Activated CD4-positive, alpha-beta T cell treated with anti-CD3 and anti-CD28 coated beads, Interleukin-2, amount 50 U/mL, for 4 hours (primary cell): ENCODE measurements at places on chromosomes 2 and 18.

GRCh38 chr2:130736487-130736886 is 7.6 kb downstream of the GPR148 start:
- DNase-seq = no peak

DNA sequence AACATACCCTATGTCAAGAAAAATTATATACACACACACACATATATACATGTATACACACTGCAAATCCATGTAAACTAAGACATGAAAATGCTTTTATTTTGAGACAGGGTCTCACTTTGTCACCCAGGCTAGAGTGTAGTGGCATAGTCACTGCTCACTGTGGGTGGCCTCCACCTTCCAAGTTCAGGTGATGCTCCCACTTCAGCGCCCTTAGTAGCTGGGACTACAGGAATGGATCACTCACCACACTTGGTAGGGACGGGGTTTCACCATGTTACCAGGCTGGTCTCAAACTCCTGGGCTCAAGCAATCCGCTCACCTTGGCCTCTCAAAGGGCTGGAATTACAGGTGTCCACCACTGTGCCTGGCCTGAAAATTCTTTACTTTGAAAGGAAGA is 617.6 kb downstream of the NYAP2 start:
- no peak for DNase-seq

- DNase-seq = no peak
Measured at GRCh38 chr2:176391148-176391419, 121.8 kb downstream of the MTX2 start.

DNA sequence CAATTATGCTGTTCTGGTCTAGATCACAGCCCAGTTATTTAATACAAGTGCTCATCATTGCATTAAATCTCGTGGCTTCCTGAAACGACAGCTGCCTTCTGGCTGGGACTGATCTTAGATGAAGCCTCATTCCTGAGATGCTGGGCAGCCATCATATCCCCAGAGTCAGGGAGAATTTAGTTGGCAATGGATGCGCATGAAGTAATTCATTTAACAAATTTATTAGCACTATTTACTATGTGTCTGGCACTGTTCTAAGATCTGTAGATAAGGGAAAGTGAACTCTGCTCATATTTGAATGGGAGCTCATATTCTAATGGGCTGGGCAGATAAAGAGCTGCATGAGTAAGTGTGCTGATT is 244.7 kb downstream of the KCNS3 start:
- no peak for DNase-seq

DNA sequence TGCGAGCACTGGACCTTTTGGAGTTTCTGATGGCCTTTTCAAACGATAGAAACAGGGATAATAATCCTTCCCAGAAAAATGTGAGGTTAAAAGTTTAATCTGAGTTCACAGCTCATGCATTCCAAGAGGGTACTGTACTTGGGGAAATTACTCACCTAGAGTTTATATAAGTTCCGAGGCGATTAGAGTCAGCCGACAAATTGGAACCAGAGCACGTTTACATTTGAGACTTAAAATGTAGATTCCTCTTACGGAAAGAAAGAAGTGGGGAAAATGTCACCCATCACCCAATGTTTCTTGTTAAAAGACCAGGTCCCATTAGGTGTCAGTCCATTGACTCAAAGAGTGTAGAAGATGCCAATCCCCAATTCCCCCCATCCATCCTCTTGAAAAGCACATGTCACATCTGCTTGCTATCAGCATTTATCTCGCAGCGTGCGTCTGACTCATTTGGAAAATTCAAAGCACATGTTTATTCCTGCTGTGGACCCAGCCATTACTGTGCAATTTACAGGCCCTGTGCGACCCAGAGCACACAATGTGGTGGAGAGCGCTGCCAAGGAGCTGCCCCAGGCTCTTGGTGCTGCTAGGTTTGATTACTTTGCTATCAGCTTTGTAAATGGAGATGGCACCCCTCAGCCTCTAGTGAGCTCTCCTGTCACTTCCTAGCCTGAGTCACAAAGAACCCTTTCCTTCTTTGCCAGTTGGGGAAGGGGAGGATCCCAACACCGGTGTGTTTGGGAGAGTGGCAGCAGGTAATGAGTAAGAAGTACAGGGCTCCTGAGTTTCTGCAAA is 104.8 kb downstream of the COLEC12 start:
- DNase-seq = no peak

DNA sequence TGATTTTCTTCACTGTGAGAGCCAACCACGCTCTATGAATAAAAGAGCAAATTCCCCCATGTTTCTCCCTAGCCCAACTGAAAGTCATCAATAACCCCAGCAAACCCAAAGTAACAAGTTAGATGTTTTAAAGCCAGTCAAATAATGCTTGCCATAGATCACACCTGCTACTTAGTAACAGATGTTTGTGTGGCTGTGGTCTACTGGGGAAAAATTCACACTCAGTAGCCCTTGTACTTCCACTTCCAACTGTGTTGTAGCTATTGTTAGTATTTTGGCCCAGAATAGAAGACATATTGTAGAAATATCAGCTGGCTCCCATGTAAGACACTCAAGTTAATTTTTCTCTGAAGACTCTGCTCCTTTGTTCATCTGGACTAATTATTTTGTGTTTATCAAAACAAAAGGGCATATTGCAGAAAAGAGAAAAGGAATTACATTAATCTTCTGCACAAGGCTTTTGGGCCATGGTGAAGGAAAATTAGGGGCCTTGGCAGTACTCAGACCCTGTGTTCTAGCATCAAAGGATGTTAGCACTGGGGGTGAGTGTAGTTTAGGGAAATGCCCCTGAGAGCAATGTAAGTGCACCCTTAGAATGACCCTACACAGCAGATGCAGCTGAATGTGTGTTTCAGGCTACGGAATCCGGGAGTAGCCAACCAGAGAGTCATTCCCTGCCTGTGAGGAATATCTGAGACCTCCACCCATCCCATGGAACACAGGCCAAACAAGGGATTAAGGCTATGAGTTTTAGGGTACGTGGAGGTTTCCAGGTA is 521.9 kb downstream of the EPHA4 start:
- DNase-seq = no peak

DNA sequence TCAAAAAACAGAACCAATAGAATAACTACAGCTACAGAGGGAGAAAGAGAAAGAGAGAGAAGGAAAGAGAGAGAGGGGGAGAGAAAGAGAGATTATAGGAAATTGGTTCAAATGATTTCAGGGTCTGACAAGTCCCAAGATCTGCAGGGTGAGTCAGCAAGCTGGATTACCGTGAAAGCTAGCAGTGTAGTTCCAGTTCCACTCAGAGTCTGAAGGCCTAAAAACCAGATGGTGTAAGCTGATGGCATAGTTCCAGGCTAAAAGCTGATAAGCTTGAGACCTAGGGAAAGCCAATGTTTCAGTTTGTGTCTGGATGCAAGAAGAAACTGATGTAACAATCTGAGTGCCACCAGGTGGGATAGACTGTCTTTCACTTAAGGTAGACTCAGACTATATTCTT is 397.7 kb downstream of the TRIB2 start:
- DNase-seq = no peak

DNA sequence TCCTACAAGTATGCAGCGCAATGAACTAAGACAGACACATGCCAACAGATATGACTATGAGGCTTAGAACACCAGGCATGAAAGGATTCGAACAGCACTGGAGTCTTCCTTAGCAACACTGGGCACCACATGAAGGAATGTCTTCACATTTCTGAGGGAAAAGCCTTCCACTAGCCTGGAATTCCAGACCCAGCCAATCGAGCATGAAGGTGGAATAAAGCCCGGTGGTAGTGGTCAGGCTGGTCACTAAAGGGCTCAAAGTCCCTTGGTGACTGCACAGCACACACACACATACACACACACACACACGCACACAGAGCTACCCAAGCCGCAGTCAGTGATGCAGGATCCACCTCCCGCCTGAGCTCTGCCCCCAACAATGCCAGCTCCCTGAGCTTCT is 19.7 kb upstream of the SFXN5 start:
- no peak for DNase-seq

GRCh38 chr18:78831603-78832002 is 148.0 kb upstream of the SALL3 start:
- no peak for DNase-seq

DNA sequence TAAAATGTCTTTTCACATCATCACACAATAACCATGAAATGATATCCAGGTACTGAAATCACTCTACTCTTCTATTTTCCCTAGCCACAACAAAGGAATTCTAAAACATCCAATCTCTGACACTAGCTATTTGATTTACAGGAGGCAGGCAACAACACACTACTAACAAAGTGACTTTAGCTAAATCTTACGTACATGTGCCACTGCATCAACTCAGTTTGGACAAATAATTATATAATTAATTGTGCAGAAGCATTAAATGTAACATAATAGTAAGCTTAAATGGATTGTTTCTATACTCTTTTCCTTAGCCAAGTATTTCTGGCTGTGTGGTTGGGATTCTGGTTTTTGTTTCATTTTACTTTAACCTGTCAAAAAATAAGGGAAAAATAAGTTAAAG is 192.4 kb downstream of the AFF3 start:
- no peak for DNase-seq

DNA sequence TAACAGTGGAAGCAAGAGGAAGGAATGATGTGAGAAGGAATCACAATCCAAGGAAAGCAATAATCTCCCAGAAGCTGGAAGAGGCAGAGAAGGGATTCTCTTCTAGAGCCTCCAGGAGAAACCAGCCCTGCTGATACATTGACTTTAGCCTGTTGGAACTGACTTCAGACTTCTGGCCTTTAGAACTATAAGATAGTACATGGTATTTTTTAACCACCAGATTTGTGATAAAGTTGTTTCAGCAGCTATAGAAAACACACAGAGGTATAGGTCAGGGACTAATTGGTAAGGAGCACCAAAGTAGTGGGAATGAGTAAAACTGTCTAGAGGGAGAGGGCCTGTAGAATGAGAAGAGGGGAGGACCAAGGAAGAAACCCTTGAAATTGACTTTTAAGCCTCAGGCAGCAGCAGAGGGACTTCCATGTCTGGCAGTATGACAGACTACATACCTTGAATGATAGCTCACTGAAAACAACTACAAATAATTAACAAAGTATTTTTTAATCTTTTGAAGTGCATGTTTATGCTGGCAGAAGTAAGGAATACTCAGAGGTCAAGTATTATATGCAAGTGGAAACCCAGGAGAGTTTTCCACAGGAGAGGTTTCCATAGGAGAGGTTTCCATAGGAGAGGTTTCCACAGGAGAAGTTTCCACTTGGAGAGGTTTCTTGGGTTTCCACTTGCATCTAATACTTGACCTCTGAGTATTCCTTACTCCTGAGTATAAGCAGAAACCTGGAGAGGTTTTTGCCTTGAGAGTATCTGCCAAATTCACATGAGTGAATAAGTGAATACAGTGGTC is 33.8 kb upstream of the TMEM17 start:
- no peak for DNase-seq

DNA sequence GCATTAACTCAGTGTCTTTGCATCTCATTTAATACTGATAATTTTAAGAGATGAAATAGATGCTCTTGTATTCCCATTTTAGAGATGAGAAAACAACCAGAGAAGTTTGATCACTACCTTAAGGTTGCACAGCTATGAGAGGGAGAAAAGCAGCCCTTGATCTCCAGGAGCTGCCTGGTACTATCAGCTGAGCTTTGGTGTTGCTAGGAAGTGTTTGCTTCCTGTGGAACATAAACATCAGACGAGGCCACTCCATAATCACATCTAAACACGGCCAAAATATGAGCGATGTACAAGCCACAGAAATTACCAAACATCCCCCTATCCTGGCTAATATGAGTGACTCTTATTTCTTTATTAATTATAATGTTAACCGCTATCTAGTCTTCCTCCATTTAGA is 620 bp upstream of the WDFY1 start:
- DNase-seq = no peak

- DNase-seq = no peak
Measured at GRCh38 chr18:78046631-78047030, 797.0 kb downstream of the GALR1 start.

DNA sequence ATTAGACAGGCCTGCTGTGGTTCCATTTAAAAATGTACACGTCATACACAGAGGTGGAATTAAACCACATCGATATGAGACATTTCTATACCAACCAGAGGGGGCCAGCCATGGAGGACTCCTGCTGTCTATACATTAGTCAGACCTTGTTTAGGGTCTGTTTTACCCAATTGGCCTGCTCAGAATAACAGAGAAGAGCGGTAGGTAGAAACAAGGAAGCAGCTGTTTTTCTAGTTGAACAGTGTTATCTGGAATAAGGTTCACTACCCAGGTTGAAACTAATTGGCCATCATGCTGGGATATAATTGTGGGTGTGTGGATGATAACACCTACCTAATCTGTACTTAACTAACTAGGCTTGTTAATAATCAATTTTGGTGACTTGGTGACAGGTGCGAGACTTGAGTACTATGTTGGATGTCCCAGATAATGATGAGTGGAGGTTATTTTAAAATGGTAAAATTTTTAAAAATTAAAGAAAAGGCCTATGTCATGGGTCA is 47.5 kb downstream of the RHBDD1 start:
- no peak for DNase-seq

DNA sequence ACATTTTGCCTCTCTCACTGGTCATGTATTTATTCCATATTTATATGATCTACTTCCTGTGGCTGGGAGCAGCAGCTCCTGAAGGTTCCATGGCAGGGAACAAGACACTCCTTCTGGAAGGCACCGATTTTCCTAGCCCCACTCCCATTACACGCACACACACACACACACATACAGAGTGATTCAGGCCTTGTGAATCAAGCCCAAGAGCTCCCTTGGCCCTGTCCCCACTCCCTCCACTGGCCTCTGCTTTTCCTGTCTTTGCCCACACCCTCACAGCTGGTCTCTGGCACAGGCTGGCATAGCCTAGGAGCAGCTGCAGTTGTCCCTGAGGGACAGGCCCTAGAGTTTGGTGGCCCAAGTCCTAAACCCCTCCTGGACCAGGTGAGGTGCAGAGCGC is 201.7 kb downstream of the NAPG start:
- DNase-seq = no peak

GRCh38 chr2:106059416-106060065 is 134.6 kb downstream of the UXS1 start:
- DNase-seq = no peak

DNA sequence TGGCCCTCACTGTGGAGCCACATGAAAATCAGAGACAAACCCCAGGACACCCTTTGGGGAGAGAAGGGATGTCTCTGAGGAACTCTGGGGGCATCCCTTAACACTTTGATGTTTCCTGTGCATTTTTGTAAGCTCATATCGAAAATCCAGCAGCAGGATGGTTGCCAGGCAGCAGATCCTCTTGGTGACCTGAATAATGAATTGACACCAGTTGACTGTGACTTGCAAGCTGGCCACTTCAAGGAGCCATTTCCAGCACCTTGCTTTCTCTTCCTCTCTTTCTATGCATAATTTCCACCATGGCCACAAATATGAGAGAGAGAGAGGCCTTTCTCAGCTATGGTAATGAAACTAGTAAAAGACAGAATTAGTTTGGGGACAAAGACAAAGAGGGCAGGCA is 91.7 kb downstream of the NRP2 start:
- no peak for DNase-seq

GRCh38 chr2:231412618-231412963 is 17.1 kb downstream of the B3GNT7 start:
- no peak for DNase-seq

DNA sequence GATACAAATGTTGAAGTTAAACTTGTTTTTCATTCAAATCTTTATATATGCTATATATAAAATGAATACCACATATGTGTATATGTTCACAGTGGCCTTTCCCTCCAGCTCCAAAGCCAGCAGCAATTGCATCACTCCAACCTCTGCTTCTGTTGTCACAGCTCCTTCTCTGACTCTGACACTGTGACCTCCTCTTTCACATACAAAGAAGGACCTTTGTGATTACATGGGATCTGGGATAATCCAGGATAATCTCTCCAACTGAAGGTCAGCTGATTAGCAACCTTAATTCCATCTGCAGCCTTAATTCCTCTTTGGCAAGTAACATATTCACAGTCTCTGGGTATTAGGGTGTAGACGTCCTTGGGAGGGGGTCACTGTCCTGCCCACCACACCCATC is 8.4 kb downstream of the FLACC1 start:
- DNase-seq = no peak
